Dermis microvascular lymphatic vessel endothelial cell (primary cell): ENCODE measurements at places on chromosomes 12 and 14.

DNA sequence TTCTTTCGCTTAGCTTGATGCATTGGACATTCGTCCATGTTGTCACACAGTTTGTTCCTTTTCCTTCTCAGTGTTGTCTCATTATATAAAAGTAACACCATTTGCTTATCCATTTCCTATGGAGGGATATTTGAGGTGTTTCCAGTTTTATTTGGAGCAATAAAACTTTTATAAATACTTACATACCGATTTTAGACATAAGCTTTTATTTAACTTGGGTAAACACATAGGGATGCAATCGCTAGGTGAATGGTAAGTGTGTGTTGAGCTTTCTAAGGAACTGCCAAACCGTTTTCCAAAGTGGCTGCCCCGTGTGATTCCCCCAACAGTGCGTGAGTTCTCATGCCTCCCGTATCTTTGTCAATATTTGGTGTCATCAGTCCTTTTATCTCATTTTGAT, 95.2 kb upstream of the DYNC1H1 start:
- DNase-seq: no peak

GRCh38 chr12:87660987-87661774, 368.0 kb downstream of the C12orf50 start:
- no peak for DNase-seq

DNA sequence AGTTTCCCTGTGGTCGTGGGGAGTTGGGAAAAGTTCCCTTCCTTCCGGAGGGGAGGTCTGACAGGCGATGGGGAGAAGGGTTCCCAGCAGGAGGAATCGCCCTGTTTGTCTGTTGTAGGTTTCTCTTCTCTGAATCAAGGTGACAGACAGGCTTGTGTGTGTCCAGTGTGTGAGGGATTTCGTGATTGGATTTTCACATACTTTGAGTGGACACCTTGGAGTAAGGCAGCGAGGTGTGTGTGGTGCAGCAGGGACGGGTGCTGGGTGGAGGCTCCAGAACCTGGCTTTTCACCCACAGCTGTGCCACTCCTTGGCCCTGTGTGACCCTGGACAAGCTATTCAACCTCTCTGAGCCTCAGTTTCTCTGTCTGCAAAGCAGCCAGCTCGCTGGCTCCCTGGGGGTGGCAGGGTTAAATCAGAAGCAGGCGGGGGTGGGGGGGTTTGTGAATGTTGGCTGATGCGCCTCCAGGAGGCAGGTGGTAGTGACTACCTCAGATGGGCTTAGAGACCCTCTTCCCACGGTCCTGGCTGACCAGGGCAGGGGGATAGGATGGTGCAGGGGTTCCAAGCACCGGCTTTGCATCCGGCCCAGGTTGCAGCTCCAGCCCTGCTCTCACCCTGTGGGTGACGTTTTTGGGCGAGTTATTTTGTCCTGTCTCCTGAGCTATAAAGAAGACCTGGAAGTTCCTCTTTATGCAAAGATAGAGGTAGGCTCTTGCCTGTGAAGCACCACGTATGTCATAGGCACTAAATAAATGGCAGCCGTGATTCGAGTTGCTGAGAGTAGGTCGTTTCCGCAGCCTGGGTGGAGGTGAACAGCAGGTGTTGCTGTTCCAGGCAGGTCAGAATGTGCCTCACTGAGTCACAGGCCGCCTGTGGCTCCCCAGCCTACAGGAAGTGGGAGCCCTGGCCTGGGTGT, 679 bp downstream of the BDKRB2 start:
- DNase-seq: no peak

GRCh38 chr12:105358789-105359188, 28.3 kb downstream of the C12orf75 start:
- no peak for DNase-seq

DNA sequence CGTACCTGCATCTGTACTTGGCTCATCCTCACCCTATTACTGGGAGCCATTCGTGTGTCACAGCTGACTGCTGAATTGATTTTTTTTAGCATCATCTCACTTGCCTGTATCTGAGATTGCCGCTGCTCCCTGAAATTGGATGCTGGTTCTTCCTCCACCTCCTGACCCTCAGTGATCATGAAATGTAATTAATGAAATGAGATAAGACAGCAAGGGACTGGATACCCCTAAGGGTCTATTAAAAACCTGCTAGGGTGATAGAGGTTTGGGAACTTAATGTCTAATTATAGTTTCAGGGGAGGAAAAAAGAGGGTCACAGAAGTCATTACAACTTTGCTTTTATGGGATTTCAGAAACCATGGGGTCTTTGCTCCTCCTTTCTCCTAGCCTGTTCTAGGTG, 410.6 kb downstream of the DPF3 start:
- no peak for DNase-seq
